Activated effector memory CD4-positive, alpha-beta T cell treated with anti-CD3 and anti-CD28 coated beads, Interleukin-2, amount 50 U/mL, for 16 hours (primary cell): ENCODE measurements at places on chromosomes 13 and 19.

DNA sequence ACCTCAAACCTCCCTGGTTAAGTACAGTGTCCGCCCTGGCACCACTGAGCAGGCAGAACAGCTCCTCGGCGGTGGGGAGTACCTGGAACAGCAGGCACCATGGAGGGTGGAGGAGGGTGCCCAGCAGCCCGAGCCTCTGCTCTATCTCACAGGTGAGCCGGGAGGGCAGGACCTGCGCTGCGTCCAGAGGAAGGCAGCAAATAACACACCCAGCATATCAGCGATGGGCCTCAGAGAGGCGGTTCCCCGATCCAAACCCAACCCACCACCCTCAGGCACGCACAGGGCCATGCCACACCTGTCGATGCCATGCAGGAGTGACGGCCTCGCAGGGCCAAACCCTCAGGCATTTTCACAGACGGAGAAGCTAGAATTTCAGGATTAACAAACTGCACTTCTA, 11.8 kb downstream of the PEPD start:
- no peak for DNase-seq

- DNase-seq, result no peak
Observed at GRCh38 chr19:8132858-8133458, 16.4 kb downstream of the FBN3 start.

GRCh38 chr19:13209484-13210338, 59.5 kb downstream of the IER2 start:
- no peak for DNase-seq

DNA sequence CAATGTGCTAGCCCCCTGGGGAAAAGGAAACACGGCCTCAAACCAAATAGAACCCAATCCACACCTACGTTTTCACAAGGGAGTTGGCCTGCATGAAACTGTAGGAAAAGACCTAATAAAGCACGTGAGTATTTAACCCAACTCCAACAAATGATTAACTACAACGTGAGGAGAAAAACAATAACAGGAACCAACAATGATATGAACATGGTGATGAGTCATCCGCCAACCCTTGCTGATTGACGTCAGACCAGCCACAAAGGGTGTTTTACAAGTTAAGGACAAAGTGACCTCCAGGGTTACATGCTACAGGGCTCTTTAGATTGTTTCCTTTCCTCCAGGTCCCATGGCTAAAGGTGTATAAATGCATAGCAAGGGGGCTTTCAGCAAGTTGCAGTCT, 460.5 kb downstream of the COG6 start:
- DNase-seq, result peak; percentile 78

GRCh38 chr19:14315433-14315832, 65.8 kb upstream of the ADGRE5 start:
- DNase-seq, result no peak

DNA sequence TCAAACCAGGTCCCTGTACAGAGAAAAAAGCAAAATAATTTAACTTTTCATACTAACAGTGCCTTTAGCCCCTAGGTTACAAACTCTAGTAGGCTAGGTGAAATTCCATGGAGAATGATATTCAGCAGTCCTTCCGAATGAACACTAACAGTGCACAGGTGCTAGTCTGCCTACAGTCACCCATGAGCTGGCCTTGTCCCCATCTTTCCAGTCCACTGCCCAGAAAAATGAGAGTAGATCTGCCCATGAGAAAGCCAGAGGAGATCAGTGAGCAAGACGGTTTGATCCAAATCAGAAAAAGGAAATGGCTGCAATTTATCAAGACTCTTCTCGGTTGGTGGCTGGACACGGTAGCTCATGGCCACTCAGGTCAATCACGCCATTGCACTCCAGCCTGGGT, 524.9 kb downstream of the FGF9 start:
- no peak for DNase-seq

DNA sequence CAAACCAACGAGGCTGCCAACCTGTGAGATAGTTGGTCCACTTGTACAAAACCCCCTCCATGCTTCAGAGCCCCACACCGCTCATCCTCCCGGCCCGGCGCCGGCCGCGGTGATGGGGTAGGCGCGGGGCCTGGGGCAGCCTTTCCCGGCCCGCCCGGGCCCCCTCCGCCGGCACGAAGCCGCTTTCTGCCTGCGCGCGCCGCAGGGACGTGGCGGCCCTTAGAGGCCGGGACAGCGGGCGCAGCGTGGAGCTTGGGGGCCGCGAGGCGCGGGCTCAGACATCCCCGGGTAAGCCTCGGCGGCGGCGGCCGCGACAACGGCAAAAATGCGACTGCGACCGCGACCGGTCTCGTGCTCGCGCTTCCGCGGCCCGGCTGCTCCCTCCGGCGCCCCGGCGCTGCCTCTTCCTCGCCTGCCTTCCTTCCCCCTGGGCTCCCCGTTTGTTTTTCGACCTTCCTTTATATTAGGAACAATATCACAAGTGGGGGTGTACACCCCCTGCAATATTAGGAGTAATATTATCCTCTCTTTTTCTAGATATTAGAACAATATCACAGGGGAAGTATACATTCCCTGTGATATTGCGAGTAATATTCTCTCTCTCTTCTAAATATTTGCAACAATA, 53.9 kb upstream of the CEACAM21 start:
- peak; percentile 75 for DNase-seq

- DNase-seq, result no peak
Observed at GRCh38 chr13:32473650-32474049, 45.7 kb upstream of the N4BP2L1 start.

GRCh38 chr19:50790922-50791467, 780 bp downstream of the ACP4 start:
- DNase-seq, result no peak

- no peak for DNase-seq
Observed at GRCh38 chr13:59343993-59344822, 819.5 kb downstream of the DIAPH3 start.

- DNase-seq, result peak; percentile 88
Observed at GRCh38 chr19:11797491-11797890, 832 bp upstream of the ZNF491 start.
